T-helper 22 cell (primary cell): ENCODE measurements at places on chromosomes 7 and 10.

- no peak for DNase-seq
Measured at GRCh38 chr10:80452069-80452468, 2.0 kb upstream of the TSPAN14 start.

GRCh38 chr7:133135451-133135850 is 53.6 kb upstream of the CHCHD3 start:
- DNase-seq = no peak

DNA sequence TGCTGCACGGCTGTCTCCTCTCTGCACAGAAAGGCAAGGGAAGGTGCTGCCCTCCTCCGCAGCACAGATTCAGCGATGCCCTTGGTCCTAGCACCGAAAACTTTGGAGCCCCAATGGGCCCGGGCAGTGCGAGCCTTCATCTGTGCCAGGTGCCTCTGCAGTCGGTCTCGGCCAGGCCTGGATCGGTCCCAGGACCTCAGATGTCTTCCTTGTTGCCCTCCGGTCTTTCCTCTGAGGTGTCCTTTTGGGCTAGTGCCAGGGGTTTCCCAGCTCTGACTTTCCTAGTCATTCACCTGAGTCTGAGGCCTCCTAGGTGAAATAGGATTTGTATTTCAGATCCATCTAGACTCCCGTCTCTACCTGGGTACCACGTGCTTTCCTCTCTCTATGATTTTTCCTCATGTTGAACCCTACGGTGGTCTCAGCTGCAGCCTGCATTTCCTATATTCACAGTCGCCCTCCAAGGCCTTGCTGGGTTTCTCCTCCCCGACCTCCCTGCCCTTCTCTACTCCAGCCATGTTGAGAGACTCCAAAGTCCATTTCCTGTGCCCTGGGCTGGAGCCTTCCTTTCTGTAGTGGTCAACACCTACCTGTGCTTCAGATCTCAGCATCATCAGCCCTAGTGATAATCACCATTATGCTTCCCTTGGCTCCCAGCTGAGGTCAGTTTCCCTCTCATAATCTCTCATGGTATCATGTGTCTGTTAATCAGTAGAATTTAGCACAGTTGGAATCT is 92.0 kb upstream of the PRSS58 start:
- no peak for DNase-seq

DNA sequence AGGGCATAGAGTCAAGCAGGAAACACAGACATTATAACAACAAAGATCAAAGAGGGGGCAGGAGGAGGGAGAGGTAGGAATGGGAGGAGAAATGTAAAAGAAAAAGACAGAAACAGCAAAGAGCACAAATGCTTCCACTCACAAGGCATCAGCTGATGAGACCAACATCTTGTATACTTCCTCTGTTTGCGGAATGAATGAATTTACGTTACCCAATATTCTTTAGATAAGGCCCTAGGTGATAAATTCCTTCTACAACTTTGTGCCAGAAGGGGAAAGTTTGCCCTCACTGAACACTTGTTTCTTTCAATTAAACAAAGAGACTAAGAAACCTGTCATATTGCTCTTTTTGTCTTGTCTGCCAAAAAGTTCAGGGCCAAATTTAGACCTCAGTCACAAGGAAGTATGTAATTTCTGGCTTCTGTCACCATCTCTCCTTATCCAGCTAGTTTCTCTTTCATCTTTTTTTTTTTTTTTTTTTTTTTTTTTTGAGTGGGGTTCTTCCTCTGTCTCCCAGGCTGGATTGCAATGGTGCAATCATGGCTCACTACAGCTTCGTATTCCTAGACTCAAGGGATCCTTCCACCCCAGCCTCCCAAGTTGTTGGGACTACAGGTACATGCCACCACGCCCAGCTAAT is 116.4 kb upstream of the NANOS1 start:
- no peak for DNase-seq

DNA sequence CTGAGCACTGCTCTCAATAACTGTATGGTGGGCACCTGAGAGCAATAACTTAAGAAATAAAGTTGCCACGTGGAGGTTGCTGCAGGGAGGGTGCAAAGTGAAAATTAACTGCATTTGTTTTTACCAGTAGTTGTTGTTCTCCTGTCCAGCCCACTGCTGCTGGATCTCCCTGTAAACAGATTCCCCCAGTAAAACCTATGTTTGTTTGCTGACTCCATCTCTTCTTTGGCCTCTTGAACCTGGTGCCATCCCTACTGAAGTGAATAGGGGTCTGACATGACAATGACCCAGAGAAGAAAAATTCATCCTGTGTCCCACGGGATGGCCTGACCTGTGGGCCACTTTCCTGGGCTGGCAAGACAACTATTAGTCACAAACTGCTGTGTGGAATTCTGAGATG is 1.7 kb downstream of the MBL2 start:
- DNase-seq = no peak

DNA sequence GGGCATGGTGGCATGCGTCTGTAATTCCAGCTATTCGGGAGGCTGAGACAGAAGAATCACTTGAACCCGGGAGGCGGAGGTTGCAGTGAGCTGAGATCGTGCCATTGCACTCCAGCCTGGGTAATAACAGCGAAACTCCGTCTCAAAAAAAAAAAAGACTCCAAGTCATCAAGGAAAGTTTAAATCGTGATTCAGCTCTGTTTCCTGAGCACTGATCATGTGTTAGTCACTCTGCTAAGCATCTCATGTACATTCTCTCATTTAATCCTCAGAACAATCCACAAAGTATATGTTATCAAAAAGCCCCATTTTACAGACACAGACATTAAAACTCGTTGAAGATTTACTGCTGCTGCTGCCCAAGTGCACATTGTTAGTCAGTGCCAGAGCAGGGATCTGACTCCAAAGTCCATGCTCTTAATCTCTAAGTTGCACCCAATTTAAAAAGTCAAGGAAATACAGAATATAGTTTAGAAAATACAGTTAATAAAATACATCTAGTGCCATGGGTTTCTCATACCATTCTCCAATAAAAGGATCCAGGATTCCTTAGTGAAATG is 6.2 kb downstream of the PIK3AP1 start:
- DNase-seq = no peak

- no peak for DNase-seq
Measured at GRCh38 chr10:9102026-9102425, 1047.5 kb downstream of the GATA3 start.

- no peak for DNase-seq
Measured at GRCh38 chr10:47043928-47044538, 132.8 kb downstream of the PTPN20 start.
